HepG2 (cell line): ENCODE measurements at places on chromosomes 3 and 15. TPM values are rescaled to one million over a fixed set of nuclear protein-coding genes. Genes with fewer than 3 reads are reported as not detected.

GRCh38 chr3:81728766-81729544, 32.5 kb downstream of the GBE1 start:
- DNase-seq: no peak

DLL4 gene
- 0.25 and 0.27 TPM in 2 replicates for polyA plus RNA-seq

- no peak for DNase-seq
These were observed 74.2 kb downstream of the EPHB1 start for GRCh38 chr3:134869153-134869726.

IL16 gene
- 0.03 TPM in 2 replicates for polyA plus RNA-seq

PRR20G gene
- polyA plus RNA-seq: not detected in 2 replicates

- DNase-seq: no peak
These were observed 58.5 kb downstream of the NEK10 start for GRCh38 chr3:27310688-27311087.

DNA sequence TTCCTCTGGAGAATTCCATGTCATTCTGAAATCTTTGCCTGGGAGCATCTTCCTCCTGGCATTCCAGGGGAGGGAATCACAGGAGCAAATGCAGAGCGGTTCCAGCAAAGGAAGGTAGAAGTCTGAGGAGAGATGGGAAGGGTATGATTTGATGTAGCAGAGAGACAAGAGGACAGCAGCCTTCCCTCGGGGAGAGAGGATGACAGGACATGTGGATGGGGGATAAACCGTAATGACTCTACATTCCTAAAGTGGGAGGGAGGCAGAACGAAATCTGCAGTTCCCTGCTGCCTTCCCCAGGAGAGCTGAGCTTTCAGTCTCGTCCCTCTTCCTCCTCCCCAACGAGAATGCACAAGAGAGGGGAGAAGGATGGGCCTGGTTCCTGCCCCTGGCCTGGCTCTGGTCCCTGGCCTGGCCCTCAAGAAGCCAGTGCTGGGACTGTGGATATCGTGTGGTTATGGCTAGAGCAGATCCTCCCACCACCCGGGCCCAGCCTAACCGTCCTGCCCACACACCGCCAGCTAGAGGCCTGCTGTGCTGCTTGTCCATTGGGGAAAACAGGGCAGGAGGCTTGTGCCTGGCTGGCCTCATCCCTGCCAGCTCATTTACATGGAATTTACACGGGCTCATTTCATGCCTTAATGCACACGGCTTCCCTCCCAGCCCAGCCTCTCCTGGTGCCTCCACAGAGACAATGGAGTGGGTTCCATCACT, 26.6 kb downstream of the SEMA7A start:
- peak; percentile 22 for DNase-seq

DNA sequence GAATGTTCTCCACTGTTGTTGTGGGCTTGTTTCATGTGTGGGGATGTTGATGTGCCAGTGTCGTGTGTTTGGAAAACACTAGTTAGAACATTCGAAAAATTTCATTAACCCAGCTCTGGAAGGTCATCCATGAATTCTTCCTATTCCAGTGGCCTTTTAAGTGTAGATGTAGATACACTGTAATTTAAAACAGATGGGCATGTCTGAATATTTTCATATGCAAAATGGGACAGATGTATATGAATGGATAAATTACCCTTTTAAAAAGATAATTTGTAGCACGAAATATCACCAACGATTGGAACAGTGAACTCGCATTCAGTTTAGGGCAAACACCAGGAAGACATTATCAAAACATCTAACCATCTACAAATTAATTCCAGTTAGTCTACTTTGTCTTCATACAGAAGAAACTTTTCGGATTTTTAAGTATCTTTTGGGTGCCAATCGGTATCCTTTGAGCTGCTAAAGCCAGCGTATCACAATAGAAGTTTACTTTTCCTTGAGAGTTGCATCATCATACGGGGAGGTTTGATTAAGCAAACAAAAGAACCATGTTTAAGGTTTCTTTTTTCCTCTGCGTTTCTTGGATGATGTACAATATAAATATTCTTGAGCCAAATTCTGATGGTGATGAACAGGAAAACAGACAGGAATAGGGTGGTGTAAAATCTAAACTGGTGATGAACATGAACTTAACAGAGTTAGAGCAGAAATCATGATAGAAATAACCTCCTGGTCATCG, 528.1 kb downstream of the FOXP1 start:
- DNase-seq: no peak

GRCh38 chr3:146382386-146382785, 87.0 kb downstream of the PLSCR2 start:
- DNase-seq: peak; percentile 5

DNA sequence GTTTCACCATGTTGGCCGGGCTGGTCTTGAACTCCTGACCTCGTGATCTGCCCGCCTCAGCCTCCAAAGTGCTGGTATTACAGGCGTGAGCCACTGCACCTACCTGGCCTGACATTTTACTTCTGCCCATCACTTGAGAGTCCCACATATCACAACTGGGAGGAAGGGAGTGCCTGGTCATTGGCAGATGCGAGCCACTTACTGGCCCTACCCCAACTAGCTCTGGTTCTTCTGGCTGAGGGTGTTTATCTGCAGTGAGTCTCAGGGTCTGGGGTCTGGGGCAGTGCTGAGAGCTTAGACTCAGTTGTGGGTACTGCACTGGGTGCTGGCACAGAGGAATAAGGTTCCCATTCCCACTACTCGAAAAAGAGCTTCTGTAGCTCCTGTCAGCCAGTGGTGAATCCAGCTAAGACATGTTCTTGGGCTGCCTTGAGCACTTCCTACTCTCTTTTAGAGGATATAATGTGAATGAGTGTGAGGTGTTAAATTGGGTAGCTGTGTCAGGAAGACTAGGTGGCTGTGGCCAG, 30.2 kb downstream of the DAG1 start:
- DNase-seq: no peak

- no peak for DNase-seq
These were observed 306.3 kb upstream of the CHRM5 start for GRCh38 chr15:33662014-33662413.

SLC22A13 gene
- 0.10 and 0.20 TPM in 2 replicates for polyA plus RNA-seq

RGMA gene
- not detected in 2 replicates for polyA plus RNA-seq

AGTR1 gene
- 1.5 and 3.1 TPM in 2 replicates for polyA plus RNA-seq

- DNase-seq: peak; percentile 81
These were observed 26.8 kb downstream of the FNDC3B start for GRCh38 chr3:172065967-172066762.

DNA sequence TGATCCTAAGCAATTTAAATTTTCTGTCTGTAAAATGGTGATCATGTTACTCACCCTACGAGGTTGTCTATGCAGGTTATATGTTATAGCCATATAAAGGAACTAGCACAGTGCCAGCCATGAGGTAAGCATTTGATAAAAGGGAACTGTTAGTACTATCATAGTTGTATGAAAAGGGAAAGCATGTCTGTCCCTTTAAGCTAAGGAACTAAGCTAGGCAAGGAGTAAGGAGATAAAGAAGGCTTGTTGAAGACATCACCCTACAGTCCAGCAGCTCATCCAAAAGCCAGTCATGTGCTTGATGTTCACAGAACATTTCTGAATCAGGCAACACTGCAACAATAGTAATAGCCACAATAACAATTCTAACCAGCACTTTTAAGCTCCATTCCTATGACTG, 243.9 kb downstream of the ZBTB20 start:
- no peak for DNase-seq

GRCh38 chr3:65886391-65886790, 152.3 kb downstream of the MAGI1 start:
- DNase-seq: no peak

- DNase-seq: no peak
These were observed 34.3 kb downstream of the TRIM71 start for GRCh38 chr3:32852146-32852545.

CCDC9B gene
- polyA plus RNA-seq: 0.98 and 1.3 TPM in 2 replicates

SLC2A2 gene
- polyA plus RNA-seq: 15.5 and 23.2 TPM in 2 replicates
